ENCODE measurements at places on chromosomes 5 and 9.

- no peak for DNase-seq
These were observed 243 bp upstream of the SHISAL2B start for GRCh38 chr5:64690104-64690416.

DNA sequence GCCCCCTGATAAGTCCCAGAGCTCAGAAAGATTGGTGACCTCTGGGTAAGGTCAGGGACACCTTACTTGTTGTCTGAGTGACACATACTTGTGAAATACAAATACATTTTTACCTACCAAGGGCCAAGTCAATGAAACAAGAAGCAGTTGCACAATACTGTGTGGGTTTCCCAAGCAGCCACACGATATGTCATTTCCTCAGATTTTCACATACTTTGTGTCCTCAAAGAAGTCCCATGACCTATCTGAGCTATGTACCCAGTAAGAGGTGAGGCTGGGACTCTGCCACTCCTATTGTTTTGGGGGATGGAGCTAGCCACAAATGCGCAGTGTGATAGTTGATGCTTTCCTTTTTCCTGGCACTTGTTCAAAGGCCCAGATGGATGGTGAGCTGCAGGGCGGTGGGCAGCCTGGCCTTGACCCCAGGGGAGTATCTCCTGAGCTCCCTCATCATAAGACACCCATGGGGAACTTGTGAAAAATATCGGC is 4.8 kb upstream of the SLC25A51 start:
- DNase-seq = no peak

GRCh38 chr9:20683351-20684034 is 566 bp upstream of the FOCAD start:
- peak; percentile 52 for DNase-seq

GRCh38 chr5:2007496-2007877 is 124.8 kb upstream of the IRX4 start:
- DNase-seq = no peak

GRCh38 chr9:110650991-110651411 is 17.6 kb upstream of the MUSK start:
- DNase-seq = no peak

DNA sequence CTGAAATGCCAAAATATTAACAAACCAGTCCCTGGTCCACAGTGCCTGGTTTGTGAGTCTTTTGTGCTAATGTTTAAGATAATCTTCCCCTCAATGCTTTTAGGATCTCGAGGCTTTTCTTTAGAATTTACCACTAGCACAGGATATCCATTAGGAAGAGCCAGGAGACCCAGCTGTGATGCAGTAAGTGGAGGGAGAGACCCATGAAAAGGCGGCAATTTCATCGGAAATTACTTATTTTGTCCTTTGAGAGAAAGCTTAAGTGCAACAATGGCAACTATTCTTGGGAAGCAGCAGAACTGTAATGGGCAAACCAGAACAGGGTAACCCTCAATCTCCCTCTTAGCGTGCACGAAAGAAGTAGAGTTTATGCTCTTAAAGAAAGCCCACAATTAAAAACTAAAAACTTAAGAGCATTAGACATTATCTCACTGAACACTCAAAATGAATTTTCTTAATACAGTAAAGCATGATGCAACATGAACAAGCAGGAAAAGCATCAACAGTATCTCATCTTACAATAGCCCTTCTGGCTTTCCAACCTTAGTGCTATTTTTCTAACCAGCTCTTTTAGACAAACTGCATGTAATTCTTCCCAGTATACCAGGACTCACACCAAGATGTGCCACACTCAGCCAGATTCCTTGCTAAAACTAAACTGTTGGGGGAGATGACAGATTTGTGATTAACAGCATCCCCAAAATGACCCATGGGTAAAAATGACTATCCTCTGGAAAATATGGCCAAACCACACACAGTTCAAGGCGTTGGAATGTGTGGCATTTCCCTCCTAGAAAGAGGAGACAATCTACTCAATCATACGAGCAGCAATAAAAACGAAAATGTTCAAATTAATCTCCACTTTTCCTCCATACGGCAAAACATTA is 36.4 kb downstream of the PWWP2A start:
- no peak for DNase-seq

DNA sequence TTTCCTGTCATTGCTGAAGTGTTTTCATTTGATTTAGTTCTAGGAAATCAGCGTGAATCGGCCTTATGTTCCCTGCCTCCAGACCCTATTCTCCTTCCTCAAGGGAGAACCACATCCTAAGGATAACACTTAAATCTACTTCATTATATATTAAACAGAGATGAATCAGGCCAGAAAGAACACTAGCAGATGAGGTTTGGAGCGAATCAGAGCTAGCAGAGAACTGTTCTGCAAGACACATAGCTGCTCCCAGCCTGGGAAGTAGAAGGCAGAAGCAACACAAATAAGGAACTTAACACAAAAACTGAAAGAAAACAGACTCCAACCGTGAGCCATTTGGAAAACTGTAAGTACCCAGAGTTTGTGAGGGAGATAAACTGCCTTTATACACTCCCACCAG is 718.2 kb downstream of the SEMA5A start:
- DNase-seq = no peak

DNA sequence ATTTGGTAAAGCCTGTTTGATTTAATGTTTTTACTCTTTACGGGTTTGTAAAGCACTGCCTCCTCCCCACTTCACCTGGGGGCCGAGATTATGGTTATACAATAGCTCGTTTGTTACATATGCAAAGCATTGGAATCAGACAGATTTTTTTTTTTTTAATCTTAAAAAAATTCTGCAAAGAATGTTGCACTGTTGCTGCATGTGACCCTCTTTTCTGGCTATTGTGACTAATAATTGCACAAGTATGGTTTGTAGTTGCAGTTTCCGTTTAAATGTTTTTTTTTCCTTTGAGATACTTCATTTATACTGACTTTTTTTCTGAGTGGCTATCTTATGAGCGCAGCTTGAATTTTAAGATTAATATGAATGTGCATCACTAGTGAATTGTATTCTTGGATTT is 165.3 kb downstream of the KDM4C start:
- no peak for DNase-seq

GRCh38 chr5:75993643-75994520 is 89.3 kb upstream of the SV2C start:
- DNase-seq = no peak

DNA sequence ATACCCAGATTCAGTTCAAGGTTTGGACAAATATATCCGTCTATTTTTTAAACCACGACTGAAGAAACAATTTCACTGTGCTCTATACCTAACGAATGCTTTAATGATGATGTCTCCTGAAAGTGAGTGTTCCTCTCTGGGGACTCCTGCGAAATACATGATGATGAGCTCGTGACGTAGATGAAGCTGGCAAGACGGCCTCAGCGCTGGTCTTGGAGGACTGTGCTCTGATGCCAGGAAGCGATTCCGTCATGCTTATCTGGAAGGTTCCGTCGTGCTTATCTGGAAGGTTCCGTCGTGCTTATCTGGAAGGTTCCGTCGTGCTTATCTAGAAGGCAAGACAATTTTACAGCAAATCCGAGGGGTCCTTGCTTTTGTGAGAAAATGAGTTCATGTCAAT is 250.8 kb upstream of the IRX2 start:
- no peak for DNase-seq

- no peak for DNase-seq
These were observed 76.3 kb upstream of the ORM1 start for GRCh38 chr9:114246558-114246957.

GRCh38 chr5:79122973-79123372 is 11.4 kb downstream of the BHMT start:
- no peak for DNase-seq

DNA sequence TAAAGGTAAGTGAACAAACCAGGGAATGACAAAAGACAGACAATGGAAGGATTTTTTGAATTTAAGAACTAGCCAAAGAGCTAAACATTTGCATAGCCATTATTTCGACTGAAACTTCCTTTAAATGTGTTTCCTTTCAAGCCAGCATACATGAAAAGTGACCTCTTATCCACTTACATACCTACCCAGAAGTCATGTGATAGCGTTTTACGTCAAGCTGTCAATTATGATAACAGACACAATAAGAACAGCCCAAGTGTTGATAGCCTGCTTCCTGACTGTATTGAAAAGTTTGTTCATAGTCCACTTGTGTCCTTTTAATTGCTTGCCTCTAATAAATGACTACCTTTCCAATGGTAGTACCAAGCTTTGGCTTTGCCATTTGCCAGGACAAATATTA is 206.0 kb downstream of the NFIB start:
- DNase-seq = no peak

Data from activated CD4-positive, alpha-beta T cell treated with anti-CD3 and anti-CD28 coated beads, Interleukin-2, amount 50 U/mL, for 4 hours (primary cell).